ENCODE measurements at places on chromosomes 2 and 18.

DNA sequence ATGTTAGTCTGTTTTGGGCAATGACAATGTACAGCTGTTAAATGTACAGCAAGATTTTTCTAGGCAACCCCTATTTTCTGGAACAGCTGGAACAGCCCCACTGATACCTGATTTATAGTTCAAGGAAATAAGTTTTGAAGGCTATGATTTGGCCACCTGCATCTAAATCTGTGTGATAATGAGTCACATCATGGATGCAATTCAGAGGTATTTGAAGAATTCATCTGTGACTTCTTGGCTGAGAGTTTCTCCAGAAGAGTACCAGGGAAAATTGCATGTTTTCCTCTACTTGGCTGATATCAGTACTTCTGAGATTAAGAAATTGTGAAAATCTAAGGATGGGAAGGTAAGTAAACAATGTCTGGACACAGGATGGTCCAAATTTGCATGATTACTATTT, 40.7 kb upstream of the NT5C1B start:
- DNase-seq = no peak

DNA sequence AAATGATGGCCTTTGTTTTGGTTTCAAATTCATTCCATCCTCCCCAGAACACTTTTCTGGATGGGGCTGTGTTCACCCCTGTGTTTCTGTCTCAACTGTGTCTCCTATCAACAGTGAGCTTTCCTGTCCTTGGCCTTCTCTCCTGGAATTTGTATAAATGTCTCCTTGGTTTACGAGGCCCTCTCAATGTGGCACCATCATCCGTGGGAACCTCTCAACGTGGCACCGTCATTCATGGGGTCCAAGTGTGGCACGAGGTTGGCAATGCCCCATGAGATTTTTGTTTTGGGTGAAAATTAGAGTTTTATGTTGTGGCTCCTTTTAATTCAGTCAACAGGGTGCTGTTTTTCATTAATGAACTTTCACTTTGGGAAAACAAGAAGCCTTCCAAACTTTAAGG, 280.7 kb upstream of the SALL3 start:
- DNase-seq = no peak

- DNase-seq = no peak
Measured at GRCh38 chr2:106085181-106085940, 108.7 kb downstream of the UXS1 start.

GRCh38 chr2:25201794-25202193, 33.4 kb upstream of the POMC start:
- no peak for DNase-seq

GRCh38 chr2:188808947-188809355, 165.2 kb upstream of the COL3A1 start:
- no peak for DNase-seq

DNA sequence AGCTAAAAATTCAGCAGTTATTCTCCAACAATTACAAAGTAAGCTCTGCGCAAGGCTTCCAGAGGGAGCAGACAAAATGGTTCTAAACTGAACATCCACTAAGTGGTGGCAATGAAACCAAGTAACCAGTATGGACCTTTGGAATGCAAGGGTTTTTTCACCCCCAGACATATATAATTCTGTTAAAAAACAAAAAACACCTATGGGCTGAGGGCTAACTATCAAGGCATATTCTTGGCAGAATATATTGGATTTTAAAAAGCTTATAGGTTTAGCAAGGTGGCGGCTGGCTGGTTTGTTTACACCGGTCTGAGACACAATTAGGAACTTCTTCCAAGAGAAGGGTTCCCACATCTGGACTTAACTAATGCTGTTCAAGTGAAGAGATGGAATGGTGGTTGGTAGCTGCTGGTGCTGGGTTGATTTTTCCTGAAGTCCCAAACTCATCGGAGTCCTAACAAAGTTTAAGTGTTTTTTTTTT, 2.8 kb downstream of the ZFP36L2 start:
- DNase-seq = no peak
